ENCODE measurements at places on chromosomes 11 and 22.
A peak's percentile ranks its signal among the peaks of the same experiment; 100 is the strongest.

DNA sequence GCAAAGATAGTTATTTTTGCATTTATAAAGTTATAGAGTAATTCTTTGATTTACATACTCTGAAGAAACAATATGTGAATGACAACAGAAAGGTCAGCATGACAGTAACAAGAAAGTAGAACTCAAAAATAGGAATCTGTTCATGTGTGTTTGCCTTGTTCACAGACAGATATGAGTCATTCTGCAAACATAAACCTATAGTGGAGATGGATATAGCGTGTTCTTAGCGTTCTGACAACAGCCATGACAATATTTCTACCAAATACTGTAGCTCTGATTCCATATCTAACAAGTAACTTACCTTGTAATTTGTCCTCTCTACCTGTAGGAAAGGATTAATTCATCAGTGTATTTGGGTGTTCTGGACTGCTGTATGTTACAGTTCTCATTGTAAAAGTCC is 208.5 kb upstream of the MTMR2 start:
- DNase-seq, result no peak

DNA sequence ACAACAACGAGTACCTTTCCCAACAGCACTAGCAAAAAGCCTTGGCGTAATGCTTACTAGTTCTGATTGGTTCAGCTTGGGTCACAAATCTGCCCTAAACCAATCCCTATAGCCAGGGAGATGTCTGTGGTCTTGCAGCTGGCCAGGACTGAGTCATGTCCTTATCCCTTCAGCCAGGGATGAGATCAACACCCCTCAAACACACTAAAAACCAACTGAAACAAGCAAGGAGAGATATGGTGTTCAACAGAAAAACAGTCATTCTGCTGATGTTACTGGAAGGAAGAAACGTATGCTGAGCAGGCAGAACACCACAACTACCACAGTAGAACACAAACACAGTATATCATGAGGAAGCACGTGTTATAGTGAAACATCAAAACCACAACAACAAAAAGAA is 375.6 kb downstream of the LARGE1 start:
- no peak for DNase-seq

- peak; percentile 35 for DNase-seq
Measured at GRCh38 chr11:109865548-109866186, 227.5 kb upstream of the ZC3H12C start.

GRCh38 chr11:20374741-20375300 is 11.3 kb downstream of the HTATIP2 start:
- no peak for DNase-seq

- DNase-seq, result no peak
Measured at GRCh38 chr22:48647606-48648515, 1179.8 kb downstream of the BRD1 start.

DNA sequence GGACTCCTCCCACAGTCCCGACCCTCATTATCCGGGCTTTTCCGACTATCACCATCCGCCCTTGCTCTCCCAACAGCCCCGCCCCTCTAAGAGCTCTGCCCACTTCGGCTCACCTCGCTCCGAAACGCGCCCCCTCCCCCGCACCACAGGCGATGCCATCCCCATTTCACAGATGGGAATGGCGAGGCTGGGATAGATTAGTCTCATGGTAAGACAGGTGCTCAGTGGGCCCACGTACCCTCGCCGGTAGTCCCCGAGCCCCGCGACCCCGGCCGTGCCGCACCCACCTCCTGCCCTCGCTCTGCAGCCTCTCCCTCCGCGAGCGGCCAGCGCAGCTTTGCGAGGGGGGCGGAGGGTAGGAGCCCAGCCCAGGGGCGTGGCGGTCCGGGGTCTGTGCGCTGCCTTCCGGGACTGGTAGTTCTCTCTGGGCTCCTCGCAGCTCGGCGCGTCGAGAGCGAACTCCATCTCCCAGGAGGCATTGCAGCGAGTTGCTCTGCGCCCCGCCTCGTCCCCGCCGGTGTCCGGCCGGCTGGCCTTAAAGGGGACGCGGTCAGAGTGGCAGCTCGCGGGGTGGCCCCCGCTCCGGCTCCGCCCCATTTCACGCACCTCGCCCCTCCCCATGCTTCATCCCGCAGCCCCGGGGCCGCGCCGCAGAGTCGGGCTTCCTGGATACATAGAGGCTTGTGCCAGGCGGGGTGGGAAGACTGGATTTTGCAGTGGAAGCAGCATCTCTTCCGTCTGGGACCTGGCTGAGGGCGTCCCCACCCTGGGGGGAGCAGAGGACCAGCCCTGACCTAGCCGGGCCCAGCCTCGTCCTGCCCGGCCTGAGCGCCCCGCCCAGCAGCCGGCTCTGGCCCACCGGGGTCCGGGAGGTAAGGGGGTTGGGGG is at the start of the genes KCTD21 and USP35:
KCTD21 (minus strand) TSS at position 341 of the 888 bp plus-strand sequence. CDS start 14,072 bp downstream, outside the sequence.
USP35 (plus strand) TSS at position 634 of the 888 bp plus-strand sequence. CDS start 7,327 bp downstream, outside the sequence.
- peak; percentile 97 for DNase-seq

DNA sequence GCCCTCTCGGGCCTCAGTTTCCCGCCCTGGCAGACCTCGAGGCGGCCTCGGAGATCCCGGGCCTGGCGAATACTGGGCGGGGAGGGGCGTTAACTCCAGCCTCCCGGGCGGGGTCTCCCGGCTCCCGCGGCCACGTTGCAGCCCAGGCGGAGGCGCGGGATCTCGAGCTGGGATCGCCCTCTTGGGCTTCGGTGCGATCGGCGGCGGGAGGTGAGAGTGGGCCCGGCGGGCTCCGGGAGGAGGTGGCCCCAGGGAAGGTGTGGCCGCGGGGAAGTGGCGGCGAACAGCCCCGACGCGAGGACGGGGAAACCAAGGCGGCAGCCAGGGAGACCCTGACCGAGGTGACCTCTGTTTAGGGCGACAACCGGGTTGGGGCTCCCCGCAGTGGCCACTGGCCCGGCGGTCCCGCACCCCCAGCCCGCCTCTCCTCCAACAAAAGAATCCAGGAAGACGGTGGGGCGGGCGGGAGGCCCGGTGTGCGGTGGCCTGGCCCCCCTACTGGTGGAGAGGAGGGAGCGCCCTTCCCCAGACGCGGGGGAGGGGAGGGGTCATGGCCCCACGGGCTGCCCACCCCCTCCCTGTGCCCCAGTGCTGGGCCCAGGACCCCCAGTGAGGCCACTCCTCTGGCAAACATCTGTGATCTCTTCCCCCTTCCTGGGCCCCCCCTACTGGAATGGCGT is at the start of gene PHETA2:
PHETA2 (plus strand) TSS at position 117 of the 680 bp plus-strand sequence. CDS start 3,046 bp downstream, outside the sequence.
- DNase-seq, result no peak

GRCh38 chr11:124863137-124863825 is 2.0 kb upstream of the ROBO3 start:
- no peak for DNase-seq

DNA sequence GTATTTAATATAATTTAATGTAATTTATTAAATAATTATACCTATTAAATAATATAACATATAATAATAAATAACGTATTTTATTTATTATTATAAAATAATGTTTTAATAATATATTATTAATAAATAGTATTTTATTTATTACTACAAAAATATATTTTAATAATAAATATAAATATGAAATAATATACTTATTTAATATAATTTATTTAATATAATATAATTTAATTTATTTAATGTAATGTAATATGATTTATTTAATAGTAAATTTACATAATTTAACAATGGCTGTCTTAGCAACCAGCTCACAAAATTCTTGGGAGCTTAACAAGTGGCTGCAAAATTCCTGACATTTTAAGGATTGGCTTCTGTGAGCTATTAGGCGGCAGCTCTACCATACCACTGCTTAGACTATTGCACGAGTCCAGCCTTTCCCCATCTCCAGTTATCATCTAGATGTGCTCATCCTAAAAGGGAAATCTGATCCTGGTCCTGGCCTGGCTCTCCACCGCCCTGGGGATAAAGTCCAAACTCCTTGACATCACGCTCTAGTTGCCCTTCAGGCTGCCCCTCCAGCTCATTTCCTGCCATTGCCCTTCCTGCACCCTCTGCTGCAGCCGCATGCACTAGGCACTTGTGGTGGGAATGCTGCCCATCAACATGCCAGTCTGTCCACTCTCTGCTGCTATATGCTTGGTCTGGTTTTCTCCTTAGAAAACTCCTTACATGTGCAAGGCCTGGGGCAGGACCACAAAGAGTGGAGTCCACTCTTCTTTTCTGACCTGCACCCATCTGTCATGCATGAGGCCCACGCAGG is 9.8 kb downstream of the MMP20 start:
- DNase-seq, result no peak

GRCh38 chr11:130404727-130405126 is 23.7 kb downstream of the ADAMTS8 start:
- no peak for DNase-seq

GRCh38 chr11:116901211-116901610 is 63.8 kb upstream of the APOA1 start:
- peak; percentile 50 for DNase-seq

- no peak for DNase-seq
Measured at GRCh38 chr22:46866591-46866990, 104.1 kb downstream of the TBC1D22A start.

DNA sequence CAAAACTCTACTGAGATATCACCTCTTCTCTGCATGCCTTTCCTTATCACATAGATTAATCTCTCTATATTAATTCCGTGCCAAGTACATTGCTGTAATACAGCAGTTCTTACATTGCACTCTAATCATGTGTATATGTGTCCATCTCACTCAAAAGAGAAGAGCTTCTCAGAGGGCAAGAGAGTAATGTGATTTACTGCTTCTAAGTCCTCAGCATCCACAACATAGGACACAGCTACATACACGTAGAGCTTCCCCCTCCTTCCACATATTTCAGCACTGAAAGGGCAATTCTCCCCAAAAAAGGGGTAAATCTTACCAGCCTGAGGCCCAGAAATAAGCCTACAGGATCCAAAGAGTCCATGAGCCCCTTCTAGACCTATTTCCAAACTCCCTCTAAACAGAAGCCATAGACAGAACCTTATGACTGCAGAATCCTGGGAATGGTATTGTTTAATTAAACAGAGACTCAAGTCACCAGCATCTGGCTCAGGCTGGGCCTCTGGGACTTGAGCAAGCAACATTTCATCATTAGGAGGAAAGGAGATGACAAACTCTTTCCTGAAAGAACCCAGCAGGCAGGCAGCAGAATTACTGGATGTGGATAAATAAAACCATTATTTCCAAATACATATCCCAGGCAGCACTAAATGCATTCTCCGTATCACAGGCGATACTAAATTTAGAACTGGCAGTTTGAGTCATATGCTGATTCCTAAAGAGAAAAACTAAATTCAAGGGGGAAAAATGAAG is 87.2 kb downstream of the KCNC1 start:
- DNase-seq, result no peak

- DNase-seq, result no peak
Measured at GRCh38 chr22:45475063-45475747, 27.5 kb upstream of the FBLN1 start.

- no peak for DNase-seq
Measured at GRCh38 chr11:133659538-133660201, 127.4 kb upstream of the OPCML start.

DNA sequence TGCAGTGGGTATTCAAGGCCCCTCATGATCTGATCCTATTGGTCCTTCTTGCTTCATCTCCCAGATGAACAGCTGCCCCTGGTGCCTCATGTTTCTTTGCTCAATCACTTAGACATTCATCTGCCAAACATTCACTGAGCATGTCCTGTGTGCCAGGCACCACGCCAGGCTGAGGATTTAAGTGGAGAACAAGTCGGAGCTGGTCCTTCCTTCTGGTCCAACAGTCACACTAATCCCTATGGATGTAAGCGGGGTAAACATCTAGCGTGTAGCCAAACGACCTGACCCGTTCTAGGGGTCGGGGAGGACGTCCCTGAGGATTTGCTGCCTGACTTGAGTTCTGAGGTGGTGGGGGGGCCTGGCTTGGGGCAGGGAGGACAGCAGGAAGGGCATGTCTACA is 21.9 kb downstream of the ZMAT5 start:
- no peak for DNase-seq

DNA sequence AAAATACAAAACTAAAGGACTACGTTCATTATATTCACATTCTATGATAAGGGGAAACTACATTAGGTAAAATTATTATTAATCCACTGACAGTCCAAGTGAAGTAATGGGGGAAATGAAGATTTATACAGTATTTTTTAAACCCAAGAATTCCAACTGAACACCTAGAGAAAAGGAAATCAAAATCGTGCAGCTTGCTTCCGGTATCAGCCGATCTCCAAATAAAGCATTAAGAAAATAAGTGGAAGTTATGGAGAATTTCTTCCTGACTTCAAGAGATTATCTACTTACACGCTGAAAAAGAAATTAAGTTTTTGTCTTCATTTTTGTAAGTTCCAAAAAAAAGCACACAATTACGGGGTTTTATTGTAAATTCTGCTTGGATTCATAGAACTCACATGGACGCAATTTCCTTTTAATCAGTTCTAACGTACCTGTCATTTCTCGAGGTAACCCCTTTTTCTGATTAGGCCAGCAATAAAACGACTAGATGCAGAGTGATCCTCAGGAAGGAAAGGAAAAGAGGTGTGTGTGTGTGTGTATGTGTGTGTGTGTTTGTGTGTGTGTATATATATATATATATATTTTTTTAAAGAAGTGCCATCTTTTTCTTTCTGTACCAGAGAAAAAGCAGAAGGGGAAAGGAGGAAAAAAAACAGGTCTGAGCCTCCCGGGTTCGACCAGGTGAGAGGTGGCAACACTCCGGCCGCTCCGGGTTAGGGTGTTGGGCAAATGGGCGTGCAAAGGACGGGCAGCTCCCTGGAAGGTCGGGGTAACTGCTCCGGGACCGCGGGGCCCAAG is 1.1 kb downstream of the ZBTB44 start:
- DNase-seq, result peak; percentile 29

GRCh38 chr22:45125188-45125587 is 38.5 kb upstream of the NUP50 start:
- no peak for DNase-seq

DNA sequence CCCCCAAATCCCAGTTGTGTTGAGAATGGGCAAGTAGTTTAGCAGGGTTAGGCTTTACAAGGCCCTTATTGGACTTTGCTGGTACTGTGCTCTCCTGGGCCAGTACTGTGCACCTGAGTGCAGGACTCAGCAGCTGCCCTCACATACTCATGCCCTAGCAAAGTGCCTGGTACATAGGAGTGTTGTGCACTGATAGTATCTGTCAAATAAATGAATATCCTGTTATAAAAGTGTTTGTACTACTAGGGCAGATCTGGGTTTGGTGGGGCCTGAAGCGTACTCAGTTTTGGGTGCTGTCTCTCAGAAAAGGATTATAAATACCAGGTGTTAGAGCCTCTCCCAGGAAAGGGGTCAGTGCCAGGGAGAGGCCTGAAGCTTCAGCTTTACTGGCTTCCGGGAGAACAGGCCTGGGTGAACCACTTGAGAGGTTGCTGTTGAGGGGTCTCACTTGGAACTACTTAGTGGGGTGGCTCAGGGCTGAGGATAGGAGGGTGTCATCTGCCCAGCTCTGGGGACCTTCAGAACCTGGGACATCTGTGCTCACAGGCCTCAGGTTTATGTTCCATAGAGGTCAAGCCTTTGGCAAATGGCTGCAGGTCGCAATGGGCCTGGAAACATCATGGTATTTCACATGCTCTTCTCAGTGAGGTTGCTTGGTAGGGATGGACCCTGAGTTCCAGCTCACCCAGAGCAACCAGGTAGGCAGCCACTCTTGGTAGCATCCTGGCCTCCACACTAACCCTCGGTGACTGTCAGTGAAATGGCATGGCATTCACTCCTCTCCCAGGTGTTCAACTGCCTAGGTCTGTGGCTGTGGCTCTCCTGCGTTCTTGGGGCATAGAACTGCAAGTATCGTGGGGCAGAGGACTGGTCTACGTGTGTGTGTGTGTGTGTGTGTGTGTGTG is 106.1 kb downstream of the ZBTB16 start:
- DNase-seq, result no peak

- DNase-seq, result no peak
Measured at GRCh38 chr22:37509059-37509860, 10.0 kb downstream of the CARD10 start.

Measured in pons (tissue), 1 donor.